ENCODE measurements at places on chromosomes 4 and X. TPM values are rescaled to one million over a fixed set of nuclear protein-coding genes. Genes with fewer than 3 reads are reported as not detected.

DNA sequence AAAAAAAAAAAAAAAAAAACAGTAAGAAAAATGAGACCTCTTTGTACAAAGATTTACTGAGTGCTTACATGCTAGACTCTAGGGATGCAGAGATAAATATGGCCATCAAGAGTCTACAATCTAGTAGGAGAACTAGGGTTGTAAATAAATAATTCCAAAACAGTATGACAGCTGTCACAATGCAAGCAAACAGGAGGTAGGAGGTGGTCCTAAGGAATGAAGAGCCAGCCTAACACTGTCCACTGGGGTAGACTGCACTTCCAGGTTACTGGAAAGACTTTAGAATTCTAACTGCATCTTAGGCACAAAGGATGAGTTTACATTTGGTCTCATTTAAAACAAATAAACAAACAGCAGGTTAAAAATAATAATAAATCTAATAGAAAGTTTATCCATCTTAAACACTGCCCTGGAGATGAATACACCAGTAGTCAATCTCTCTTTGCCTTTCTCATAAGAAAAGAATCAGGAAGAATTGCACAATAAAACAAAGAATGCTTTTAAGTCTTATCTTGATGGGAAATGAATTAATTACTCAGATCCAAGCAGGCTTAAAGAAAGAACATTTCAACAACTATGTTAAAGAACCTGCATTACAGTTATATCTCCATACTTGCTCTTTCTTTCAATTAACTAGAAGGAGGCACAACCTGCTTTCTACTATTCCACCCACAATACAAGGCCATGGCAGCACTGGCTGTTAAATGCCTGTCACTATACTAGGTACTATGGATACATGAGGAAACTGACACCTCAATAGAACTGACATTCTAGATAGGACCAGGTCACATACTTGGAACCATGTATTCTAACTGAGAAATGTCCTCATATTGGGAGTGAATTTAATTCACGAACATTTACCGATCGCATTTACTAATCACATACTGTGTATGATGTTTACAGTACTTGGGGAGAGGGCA lies 12.7 kb downstream of the ADGRA3 start:
- no peak overlapping the region for H3K27ac ChIP-seq
- H3K4me1 ChIP-seq: peaks cover 10% of the 10 kb centered on the region
- no peak for DNase-seq
- no peak overlapping the region for H3K4me3 ChIP-seq
- no peaks in the 10 kb centered on the region for H3K36me3 ChIP-seq
- no peaks in the 10 kb centered on the region for H3K27me3 ChIP-seq

GRCh38 chr4:169367826-169368225 lies 97.1 kb upstream of the SH3RF1 start:
- no peak overlapping the region for H3K27ac ChIP-seq
- H3K36me3 ChIP-seq: no peaks in the 10 kb centered on the region
- no peaks in the 10 kb centered on the region for H3K4me1 ChIP-seq
- no peak overlapping the region for H3K4me3 ChIP-seq

The BGN gene
- not detected for total RNA-seq

The PCYT1B gene
- total RNA-seq: 0.07 TPM

GRCh38 chr4:6889101-6889735 lies 20.4 kb upstream of the TBC1D14 start:
- DNase-seq: no peak
- H3K27ac ChIP-seq: no peak overlapping the region
- no peaks in the 10 kb centered on the region for H3K27me3 ChIP-seq
- H3K4me1 ChIP-seq: peaks cover 32% of the 10 kb centered on the region

The IL13RA2 gene
- not detected for total RNA-seq

- peaks cover 59% of the 10 kb centered on the region for H3K27me3 ChIP-seq
- no peak overlapping the region for H3K27ac ChIP-seq
- DNase-seq: no peak
- H3K4me1 ChIP-seq: no peaks in the 10 kb centered on the region
- no peak overlapping the region for H3K4me3 ChIP-seq
Measured at GRCh38 chrX:131895807-131896206, 127.3 kb upstream of the STK26 start.

DNA sequence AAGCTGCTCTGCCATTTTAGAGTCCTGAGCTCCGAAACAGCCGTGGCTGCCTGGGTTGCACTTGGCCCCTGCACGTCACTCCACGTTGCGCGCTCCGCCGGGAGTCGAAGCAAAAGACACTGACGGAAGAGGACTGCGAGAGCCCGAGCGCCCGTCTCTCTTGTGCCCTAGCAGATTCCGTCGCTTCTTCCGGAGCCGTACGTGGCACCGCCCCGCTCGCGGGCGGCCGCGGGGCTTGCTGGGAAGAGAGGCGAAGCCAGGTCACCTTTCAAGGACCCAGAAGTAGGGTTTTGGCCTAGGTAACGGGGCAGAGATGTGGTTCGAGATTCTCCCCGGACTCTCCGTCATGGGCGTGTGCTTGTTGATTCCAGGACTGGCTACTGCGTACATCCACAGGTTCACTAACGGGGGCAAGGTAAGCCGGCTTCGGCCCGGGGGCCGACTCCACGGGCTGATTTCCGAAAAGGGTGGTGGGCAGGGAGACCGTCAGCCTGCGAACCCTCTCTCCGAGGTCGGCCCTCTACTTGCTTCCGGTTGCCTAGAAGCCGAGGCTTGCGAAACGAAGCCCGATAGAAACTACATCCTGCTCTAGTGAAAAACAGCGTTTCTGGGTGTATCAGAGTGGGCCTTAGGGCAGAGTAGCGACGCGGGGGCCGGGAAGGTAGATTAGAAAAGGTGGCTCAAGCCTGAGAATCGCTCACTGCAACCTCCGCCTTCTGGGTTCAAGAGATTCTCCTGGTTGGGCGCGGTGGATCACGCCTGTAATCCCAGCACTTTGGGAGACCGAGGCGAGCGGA lies at the start of the genes NDUFA1 and RNF113A:
Gene NDUFA1 (plus strand): TSS at position 234 of the 797 bp plus-strand sequence. CDS start 80 bp downstream, at position 314.
Gene RNF113A (minus strand): TSS at position 135 of the 797 bp plus-strand sequence. CDS start 120 bp downstream, at position 15.
- H3K27me3 ChIP-seq: no peaks in the 10 kb centered on the region
- H3K36me3 ChIP-seq: peaks cover 11% of the 10 kb centered on the region
- peak within 1 kb of the TSS; percentile 92 for H3K4me3 ChIP-seq
- peaks cover 24% of the 10 kb centered on the region for H3K4me1 ChIP-seq
- DNase-seq: peak; percentile 86

The NAT8L gene
- total RNA-seq: 1.5 TPM

Measured in activated T-cell treated with anti-CD3 and anti-CD28 coated beads, Interleukin-2, amount 50 U/mL, for 72 hours (primary cell).